ENCODE measurements at places on chromosomes 11 and 22.

DNA sequence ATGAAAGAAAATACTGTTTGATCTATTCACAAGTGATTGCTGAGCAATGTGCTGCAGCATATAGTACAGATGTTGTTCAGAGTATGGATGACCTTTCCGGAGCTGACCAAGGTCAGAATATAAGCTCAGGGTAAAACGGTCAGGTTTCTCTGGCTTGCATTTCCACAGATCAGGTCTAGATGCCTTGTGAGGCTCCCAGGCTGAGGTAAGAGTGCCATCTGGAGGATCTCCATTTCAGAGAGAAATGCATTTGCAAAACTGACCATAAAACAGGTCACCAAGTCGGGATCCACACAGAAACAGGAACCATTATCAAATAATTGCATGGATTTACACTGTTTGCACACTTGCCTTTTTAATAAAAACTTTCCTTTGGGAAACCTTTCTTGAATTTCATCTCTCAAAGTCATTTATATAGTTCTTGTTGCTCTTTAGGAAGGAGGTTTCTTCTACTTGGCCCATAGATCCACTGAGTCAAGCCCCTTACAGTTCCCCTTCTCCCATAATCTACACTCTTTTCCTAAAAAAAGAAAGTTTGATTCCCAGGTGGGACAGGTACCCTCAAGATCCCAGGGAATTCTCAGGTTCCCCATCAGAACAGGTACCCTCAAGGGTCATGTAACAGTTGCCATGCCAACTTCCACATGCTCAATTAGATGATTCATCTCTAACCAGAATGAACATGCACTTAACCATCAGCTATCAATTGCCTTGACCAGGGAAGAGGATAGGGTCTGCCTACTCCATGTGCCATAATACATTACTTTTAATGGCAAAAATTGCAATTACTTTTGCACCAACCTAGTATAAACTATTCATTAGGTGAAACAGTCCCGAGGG lies 25.0 kb upstream of the TMPRSS5 start:
- peak; percentile 24 for DNase-seq

DNA sequence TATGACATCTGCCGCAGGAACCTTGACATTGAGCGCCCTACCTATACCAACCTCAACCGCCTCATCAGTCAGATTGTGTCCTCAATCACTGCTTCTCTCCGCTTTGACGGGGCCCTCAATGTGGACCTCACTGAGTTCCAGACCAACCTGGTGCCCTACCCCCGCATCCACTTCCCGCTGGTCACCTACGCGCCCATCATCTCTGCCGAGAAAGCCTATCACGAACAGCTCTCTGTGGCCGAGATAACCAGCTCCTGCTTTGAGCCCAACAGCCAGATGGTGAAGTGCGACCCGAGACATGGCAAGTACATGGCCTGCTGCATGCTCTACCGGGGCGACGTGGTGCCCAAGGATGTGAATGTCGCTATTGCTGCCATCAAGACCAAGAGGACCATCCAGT lies 16.0 kb downstream of the TUBA8 start:
- DNase-seq: no peak

DNA sequence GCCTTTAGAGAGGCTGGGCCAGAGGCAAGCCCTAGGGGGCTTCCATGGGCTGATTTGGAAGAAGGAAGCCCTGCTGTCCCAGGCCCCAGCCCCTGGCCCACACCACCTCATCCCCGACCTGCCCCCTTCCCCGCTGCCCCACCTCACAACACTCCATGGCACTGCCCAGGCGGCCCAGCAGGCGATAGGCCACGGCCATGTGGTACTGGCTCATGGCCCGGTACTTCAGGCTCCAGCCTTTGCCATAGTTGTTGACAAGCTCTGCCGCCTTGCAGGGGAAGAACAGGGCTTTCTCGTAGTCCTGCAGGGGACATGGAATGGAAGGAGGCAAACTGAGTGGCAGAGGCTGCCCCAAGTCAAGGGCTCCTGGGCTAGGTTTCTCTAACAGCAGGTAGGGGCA lies 6.4 kb downstream of the RAPSN start:
- no peak for DNase-seq

DNA sequence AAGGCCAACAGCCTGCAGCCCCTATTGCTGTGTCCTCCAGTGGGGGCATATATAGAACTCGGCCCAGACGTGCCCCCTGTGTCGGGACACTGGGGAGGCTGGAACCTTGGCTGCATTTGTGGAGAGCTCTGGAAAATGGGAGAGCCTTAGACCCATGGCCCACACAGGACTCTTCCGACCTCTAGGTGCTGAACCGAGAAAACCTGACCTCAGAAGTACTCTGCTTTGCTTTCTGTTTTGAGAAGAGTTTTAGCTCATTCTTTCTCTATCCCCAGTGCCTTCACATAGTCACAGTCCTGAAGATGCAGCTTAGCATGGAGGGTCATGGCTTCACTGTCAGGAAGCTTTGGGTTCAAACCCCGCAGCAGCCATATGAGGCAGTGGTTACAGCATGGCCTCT lies 271.8 kb upstream of the B3GAT1 start:
- DNase-seq: no peak

- DNase-seq: no peak
These were observed 22.7 kb downstream of the ARVCF start for GRCh38 chr22:19993926-19994325.

DNA sequence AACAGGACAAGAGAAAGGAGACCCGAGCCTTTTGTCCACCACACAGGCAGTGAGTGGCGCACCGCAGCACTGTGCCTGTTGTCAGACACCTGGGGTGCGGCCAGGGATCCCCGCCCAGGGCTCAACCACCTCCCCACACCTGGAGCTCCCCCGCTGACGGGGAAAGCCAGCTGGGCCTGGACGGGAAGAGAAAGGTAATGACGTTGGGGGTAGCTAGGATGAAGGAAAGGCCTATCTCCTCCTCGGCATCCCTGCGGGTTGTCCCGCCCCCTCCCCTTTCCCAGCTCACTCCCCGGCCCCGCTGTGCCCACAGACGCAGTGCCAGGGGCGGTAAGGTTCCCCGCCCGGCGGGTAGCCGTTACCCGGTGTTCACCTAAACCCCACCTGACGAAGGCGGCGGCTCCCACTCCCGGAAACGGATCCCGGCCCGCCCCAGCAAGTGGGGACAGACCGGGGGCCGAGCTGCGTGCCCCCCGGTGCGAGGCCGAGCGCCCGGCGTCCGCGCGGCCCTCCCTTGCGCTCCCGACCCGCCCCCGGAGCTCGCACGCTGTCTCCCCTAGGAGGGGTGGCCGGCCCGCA lies 495 bp downstream of the HYOU1 start:
- no peak for DNase-seq

Data from AG04449 (cell line).